CD4-positive, alpha-beta T cell treated with Interleukin-15 for 1 hour (primary cell): ENCODE measurements at places on chromosomes 1 and 21.
A peak's percentile ranks its signal among the peaks of the same experiment; 100 is the strongest.

- peak; percentile 79 for DNase-seq
Measured at GRCh38 chr1:26363549-26364448, 8.8 kb downstream of the ZNF683 start.

DNA sequence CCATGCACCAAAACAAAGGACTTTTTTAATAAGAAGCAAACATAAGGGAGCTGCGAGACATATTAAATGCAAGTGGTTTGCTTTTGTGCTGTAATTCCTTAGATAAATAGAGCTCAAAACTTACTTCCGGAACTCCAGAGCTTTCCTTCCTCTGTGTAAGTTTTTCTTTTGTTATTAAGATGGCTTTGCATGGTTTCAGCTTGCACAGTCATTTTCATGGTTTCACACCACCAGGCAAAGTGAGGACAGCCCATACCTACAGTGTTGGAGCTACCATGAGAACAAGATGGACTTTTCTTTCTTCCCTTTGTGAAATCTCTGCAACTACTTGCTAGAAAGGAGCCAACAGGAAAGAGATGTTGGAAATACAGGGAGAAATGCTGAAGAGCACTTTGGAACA is 368.0 kb downstream of the SETD4 start:
- DNase-seq: no peak

DNA sequence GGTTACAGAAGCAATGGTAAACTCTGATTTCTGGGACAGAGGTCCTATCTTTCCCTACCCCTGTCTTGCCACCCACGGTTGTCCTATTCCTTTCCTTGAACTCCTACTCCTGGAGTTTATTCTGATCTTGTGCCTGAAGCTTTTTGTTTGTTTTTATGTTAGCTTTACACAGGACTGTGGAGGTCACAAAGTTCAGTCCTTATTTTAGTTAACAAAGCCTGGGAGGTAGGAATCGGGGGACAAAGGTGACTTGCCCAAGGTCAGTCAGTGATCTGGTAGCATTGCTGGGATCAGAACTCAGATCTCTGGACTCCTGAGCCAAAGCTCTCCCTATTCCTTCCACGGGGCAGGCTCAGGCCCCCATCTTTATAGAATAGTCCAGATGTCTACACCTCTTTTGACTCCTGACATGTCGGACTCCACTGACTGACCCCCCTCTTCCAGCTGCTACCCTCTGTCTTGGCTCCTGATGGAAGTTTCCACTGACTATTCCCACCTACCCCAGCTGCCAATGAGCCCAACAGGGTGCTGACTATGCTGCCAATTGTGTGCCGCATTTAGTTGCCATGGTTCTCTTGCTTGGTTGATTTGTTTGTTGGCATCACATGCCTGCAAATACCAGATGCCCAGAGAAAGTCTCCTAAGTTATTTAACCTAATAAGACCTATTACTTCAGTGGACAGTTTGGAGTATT is 9.9 kb downstream of the F5 start:
- no peak for DNase-seq

DNA sequence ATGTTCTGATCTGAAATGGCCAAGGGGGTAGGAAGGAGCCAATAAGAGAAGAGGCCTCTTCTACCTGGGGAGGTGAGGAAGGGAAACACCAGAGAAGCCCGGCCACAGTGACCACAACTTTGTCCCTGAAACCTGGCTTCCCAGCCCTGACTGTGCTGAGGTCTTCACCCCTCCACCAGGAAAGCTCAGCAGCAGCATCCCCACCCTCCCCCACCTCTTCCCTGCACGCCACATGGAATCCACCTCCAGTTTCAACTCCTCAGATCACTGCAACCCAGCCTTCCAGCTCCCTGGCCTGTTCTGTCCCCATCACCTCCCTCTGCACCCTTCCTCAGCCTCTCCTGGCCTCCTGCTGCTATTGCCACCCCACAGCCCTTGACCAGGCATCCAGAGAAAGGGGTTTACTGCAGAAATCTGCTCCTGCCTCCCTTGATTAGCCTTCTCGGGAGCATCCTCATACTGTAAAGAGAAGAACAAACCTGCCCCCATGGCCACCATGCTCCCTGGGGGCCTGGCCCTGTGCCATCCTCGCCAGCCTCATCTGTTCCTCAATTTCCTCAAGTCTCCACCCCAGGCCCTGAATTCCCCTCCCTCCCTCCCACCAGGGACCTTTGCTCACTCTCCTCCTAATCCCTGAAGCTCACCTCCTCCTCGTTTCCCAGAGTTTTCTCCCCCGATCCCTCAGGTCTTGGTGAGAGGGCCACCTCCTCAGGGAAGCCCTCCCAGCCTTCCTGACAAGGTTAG is 450.9 kb downstream of the MATN1 start:
- DNase-seq: no peak

GRCh38 chr21:45396620-45396995 is 8.4 kb upstream of the COL18A1 start:
- DNase-seq: no peak

DNA sequence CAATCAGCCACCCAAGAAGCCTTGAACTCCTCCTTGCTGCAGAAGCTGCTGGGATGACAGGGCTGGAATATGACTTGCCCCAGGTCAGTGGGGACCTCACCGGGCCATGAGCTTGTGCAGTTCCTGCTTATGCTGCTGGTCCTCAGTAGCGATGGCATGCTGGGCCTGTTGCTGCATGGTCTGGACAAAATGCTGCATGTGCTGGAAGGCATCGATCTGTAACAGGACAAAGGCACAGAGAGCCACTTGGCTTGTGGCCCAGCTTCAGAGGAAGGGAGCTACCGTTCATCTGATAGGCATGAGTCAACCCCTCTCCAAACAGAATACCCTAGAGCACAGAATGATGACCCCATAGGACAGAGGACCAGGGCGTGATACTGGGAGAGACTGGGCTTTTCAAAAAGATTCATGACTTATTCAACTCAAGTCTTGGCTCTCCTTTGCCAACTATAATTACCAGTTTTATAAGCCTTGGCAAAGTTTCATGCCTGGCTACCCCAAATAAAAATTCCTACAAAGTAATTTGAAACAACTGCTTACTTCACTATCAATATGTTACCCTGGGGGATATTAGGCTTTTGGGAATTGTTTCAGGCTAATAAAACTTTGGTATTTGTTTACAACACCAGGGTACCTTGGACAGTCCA is 34.7 kb upstream of the EXOSC10 start:
- no peak for DNase-seq

GRCh38 chr1:66764994-66765578 is 12.8 kb downstream of the DYNLT5 start:
- no peak for DNase-seq

- DNase-seq: no peak
Measured at GRCh38 chr1:80594013-80594412, 1206.7 kb upstream of the ADGRL2 start.
